ENCODE measurements at places on chromosomes 7 and 10. TPM values are rescaled to one million over a fixed set of nuclear protein-coding genes. Genes with fewer than 3 reads are reported as not detected.

The HMX2 gene
- total RNA-seq = not detected

The OR6V1 gene
- not detected for total RNA-seq

The GJC3 gene
- 0.63 TPM for total RNA-seq

The PRR15 gene
- not detected for total RNA-seq

The LIPJ gene
- not detected for total RNA-seq

The MBL2 gene
- not detected for total RNA-seq

The EBLN1 gene
- not detected for total RNA-seq

The ZNF117 gene
- 3.8 TPM for total RNA-seq

The GATAD1 gene
- 11.2 TPM for total RNA-seq

The ETV1 gene
- total RNA-seq = 0.31 TPM

The CYP17A1 gene
- total RNA-seq = not detected

Measured in mononuclear cell (primary cell).